Naive B cell (primary cell): ENCODE measurements at places on chromosomes 4 and X.

- no peak for DNase-seq
Observed at GRCh38 chrX:117989512-117989911, 127.1 kb downstream of the KLHL13 start.

GRCh38 chrX:110044346-110045249 lies 41.7 kb downstream of the TMEM164 start:
- no peak for DNase-seq

DNA sequence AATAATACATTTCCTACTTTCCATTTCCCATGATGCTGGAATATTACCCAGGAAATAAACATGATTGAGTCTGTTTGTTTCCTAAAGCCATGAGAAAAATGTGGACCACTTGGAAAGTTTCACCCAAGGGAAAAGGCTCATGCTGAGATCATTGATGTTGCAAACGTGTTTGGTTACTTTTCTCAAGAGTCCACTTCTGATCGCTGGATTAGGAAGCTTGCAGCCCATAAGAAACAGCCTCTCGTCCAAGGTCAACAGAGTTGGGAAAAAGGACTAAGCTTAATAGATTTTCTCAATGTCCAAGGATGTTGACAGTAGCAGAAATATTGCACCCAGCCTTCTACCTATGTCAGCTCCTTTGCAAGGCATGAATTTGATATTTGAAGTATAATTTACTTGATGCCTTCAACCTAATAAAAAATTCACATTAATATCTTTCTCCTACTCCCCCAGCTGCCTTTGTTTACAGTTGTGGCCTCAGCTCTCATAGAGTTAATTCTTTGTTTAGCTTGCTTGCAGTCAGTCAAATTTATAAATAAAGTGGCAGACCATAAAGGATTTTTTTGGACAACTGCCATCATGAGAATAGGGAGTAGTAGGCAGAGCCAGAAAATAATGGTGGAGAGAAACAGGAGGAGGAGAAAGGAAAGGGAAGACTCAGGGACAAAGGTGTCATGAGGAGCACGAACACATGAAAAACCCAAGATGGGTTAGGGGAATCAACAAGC lies 65.6 kb upstream of the BLTP1 start:
- no peak for DNase-seq

DNA sequence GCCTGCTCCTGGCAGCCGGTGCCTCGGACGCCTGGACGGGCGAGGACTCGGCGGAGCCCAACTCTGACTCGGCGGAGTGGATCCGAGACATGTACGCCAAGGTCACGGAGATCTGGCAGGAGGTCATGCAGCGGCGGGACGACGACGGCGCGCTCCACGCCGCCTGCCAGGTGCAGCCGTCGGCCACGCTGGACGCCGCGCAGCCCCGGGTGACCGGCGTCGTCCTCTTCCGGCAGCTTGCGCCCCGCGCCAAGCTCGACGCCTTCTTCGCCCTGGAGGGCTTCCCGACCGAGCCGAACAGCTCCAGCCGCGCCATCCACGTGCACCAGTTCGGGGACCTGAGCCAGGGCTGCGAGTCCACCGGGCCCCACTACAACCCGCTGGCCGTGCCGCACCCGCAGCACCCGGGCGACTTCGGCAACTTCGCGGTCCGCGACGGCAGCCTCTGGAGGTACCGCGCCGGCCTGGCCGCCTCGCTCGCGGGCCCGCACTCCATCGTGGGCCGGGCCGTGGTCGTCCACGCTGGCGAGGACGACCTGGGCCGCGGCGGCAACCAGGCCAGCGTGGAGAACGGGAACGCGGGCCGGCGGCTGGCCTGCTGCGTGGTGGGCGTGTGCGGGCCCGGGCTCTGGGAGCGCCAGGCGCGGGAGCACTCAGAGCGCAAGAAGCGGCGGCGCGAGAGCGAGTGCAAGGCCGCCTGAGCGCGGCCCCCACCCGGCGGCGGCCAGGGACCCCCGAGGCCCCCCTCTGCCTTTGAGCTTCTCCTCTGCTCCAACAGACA lies 4.4 kb downstream of the SOD3 start:
- DNase-seq: no peak
